ENCODE measurements at places on chromosomes 16 and 17.

- DNase-seq, result no peak
Measured at GRCh38 chr17:45905814-45906213, 11.5 kb downstream of the MAPT start.

GRCh38 chr17:192666-193425 lies 11.4 kb upstream of the DOC2B start:
- no peak for DNase-seq

GRCh38 chr16:75052481-75053202 lies 53.8 kb downstream of the ZNRF1 start:
- no peak for DNase-seq

GRCh38 chr17:16662936-16663335 lies 9.3 kb upstream of the ZNF624 start:
- peak; percentile 13 for DNase-seq

DNA sequence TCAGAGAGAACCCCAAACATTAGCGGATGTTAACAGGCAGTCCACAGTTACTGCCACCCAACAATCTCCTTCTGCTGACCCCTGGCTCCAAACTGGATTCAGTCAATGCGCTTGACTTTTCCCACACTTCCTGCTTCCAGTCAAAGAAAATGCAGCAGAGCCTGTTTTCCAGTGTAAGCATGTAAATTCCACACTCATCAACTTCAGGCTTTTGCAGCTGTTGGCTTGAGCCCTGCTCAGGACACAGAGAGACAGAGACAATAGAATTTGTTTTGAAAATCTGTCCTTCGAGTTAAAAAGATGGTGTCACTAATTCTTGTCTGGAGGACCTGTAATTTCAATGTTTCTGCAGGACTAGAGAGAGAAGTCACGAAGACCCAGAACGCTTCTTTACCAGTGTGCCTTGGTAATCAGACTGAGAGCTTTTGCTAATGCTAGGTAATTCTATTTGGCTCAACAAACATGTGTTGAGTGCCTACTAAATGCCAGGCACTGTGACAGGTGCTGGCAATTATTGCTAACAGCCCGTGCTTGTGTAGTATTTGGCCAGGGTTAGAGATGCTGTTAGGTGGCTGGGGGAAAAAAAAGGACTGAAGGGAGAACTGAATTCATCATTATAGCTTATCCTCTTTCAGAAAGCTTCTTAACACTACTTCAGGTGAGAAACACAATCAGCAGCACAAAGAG lies 32.5 kb downstream of the HOXB1 start:
- no peak for DNase-seq

- DNase-seq, result no peak
Measured at GRCh38 chr17:9294661-9295210, 273.4 kb downstream of the NTN1 start.

GRCh38 chr16:52958951-52959350 lies 93.7 kb downstream of the CHD9NB start:
- no peak for DNase-seq

DNA sequence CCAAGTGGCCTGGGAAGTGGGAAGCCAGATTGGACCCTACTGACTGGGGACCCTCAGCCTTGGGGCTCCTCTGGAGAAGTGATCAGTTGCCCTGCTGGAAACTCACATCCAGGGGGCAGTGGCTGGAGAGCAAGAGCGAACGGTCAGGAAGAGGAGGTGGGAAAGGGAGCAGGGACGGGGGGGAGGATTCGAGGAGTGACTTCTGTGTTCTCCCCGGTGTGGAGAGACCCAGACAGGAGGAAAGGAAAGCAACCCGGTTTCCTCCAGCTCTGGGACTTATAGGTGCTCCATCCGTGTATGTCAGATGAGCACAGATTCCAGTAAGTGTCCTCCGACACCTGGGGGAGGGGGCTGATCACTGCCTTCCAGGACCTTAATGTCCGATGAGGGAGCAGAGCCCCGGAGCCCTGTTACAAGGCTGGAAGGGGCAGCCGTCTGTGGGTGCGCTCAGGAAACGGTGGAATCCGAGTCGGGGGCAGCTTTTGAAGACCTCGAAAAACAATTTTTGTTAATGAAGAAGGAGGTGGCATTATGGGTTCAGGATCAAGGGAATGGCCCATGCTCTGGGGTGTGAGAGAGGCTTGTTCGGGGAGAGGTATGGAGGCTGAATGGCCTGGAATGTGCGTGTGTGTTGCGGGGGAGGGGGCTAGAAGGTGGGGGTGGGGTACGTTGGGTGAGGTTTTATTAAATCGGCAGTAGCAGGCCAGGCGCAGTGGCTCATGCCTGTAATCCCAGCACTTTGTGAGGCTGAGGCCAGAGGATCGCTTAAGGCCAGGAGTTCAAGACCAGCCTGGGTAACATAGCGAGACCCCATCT lies 34.8 kb upstream of the NDRG4 start:
- no peak for DNase-seq

GRCh38 chr16:86558355-86559193 lies 3.5 kb upstream of the MTHFSD start:
- DNase-seq, result peak; percentile 2

DNA sequence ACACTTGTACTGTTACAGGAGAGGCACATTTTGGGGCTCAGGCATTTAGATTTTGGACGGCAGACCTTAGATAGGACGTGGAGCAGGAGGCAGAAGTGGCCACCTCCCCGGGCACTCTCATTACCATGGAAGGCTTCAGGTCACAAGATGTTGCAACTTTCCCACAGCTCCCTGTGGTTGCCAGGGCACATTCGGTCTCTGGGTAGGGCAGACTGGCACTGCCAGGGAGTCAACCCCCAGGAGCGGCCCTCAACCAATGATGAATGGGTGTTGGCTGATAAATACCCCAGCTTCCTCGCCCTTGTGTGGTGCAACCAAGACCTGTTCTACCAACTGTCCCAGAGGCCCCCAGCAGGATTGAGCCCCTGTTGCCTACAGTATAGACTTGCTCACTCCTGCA lies 11.2 kb downstream of the NAGPA start:
- no peak for DNase-seq

DNA sequence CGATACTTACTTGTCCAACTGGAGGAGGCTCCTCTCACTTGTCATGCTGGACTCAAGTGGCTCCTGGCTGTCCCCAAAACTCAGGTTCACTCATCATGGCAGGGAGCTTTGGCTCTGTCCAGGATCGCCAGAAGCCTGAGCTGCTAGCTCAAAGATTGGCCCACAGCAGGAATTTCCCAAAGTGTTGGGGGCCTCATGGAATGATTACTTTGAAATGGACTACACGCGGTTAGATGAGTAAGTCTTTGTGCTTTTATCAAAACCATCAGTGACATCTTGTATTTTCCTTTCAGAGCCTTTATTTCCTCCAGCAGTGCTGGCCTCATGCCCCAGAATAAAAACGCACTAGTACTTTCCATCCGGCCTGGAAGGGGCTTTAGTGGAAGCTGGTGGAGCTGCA lies 29.2 kb upstream of the PHB1 start:
- DNase-seq, result peak; percentile 69

GRCh38 chr17:27414271-27414670 lies 42.0 kb upstream of the KSR1 start:
- peak; percentile 7 for DNase-seq

DNA sequence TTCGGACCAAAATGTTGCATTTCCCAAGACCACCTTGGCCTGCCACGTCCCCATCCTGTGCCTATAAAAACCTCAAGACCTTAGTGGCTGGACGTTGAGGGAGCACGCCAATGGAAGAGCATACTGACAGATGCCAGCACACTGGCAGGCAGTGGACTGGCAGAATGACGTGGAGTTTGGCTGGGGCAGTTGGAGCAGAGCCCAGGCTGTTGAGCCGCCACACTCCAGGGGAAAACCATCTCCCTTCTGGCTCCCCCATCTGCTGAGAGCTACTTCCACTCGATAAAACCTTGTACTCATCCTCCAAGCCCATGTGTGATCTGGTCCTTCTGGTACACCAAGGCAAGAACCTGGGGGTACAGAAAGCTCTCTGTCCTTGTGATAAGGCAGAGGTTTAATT lies 494.1 kb downstream of the CDH11 start:
- no peak for DNase-seq

DNA sequence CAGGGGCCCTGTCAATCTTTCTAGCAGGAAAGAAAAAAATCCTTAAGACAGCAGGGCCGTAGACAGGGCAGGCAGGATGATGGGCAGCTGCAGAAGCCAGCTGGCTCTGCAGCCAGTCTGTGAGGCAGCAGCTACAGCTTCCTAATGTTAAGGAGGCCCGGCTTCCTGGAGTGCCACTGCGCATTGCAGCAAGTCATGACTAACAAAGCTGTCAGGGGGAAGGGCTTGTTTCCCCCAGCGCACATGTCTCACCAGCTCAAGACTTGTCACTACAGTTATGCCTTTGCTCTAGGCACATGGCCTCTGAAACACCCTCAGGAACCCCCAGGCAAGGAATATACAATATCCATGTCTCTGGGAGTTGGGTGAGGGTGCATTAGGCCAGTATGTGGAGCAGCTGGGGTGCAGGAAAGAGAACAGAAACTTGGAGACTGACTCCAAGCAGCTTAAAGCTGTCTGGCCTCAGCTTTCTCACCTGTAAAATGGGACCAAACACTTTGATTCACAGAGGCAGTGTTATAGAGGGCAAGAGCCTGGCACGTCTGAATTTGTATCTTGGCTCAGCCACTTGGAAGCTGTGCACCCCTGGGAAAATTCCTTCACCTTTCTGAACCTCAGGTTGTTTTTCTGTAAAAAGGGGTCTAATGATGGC lies 220.0 kb downstream of the HAPSTR1 start:
- DNase-seq, result no peak

DNA sequence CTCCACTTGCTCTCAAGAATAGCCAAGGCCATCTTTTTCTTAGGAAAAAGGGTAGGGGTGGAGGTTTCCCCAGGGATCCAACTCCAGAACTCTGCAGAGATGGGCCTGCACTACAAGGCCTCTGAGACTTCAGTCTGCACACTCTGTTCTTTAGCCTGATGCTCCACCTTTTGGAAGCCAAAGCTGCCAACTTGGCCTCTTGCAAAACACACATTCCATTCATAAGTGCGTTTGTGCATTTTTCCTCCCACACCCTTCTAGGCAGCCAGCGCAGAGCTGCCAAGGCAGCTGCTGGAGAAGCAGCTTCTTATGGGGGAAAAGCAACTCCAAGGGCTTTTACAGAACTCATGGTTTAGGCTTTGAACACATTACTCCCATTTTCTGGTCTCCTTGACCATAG lies 45.3 kb downstream of the REXO5 start:
- peak; percentile 92 for DNase-seq

GRCh38 chr16:73172241-73172972 lies 124.5 kb upstream of the ZFHX3 start:
- DNase-seq, result peak; percentile 97

DNA sequence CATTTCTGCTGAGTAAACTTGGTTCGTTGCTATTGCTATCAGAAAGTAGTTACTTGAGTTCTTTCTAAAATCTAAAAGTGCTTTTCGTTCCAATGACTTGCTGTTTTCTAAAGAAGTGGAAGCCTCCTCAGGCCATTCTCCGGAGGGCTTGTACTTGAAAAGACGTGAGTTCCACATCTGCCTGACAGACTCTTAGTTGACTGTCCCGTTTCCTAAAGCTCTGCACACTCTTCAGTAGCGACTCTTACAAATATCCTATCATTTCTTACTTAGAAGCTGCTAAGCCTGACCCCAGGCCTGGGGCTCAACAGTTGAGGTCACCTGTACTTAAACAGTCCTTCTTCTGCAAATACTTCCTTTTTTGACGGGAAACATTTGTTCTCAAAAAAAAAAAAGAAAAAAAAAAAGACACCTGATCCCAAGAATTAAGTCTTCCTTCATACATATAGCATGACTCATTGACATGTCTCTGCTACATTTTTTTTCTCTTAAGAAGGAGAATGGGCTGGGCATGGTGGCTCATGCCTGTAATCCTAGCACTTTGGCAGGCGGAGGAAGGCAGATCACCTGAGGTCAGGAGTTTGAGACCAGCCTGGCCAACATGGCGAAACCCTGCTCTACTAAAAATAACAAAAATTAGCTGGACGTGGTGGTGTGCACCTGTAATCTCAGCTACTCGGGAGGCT lies 61.5 kb downstream of the DHRS7C start:
- DNase-seq, result peak; percentile 8

GRCh38 chr16:4011225-4011939 lies 104.9 kb downstream of the ADCY9 start:
- DNase-seq, result no peak

GRCh38 chr16:11630046-11630767 lies 38.0 kb upstream of the SNN start:
- DNase-seq, result no peak

- DNase-seq, result peak; percentile 21
Measured at GRCh38 chr16:58393138-58393504, 850 bp downstream of the GINS3 start.

DNA sequence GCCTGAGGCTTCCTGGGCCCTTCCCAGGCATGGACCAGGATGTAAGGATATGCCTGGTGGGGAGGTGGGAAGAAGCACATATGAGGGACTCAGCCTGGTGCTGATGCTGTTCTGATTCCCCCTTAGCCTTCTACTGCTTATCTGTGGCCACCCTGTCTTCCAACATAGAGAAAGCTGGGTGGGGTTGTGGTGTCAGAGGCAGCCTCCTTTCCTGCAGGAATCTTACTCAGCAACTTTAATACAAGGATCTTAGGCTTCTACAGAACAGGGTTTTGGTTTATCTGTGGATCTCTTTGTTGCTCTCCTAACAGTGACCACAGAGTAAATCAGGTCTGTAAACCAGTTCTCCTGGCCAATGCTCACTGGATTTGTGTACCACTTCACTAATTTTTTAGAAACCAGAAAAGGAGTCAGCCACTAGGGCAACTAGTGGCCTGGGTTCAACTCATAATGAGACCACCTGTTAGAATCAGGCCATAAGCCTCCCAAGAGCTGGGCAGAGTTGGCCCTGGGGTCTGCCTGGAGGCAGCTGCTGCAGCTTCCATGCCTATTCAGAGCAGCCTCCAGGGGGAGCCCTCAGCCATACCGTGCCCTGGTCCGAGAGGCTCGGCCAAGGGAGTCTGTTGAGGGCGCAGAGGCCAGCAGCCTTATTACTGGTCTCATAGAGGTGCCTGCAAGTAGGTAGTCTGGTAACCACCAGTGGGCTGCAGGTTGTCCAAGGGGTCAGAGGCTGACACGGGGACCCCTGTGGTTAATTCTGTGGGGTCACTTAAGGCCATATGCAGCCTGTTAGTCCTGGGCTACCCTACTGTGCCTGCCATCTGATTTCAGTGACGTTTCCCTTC lies 7.1 kb downstream of the HAS3 start:
- peak; percentile 51 for DNase-seq

Measured in EH (cell line).